ENCODE measurements at places on chromosomes 16 and 17. TPM values are rescaled to one million over a fixed set of nuclear protein-coding genes. Genes with fewer than 3 reads are reported as not detected.

DNA sequence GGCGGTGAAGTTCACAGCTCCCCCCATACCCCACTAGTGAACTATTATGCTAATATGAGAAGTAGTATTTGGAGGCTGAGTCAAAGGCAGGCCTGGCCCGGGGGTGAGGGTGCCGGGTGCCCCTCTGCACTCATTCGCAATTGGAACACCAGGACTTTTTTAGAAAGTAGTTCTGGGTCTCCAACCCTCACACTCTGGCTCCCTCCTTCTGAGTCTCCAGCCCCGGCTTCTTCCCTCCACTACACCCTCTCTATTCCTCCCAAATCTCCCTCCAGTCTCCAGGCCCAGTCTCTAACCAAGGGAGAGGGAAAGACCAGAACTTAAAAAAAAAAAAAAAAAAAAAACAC lies 11.3 kb upstream of the HOXB2 start:
- no peak for DNase-seq

- DNase-seq, result no peak
These were observed 13.7 kb upstream of the LDHD start for GRCh38 chr16:75130150-75130771.

DNA sequence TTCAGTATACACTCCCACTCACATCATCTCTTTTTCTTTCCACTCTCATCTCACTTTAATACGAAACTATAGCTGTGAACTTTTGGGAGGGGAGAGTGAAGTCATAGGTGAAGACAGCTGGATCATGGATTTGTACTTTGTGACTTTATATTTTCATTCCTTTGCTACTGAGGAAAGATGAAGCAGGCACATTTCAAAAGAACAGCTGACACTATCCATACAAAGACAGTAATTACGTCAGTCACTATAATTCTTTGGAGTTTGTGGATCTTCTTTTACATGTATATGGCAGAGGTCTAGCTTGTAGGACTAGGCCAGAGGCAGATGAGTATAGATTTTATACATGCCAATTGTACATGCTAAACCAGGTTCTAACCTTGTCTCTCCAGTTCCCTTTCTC lies 346.3 kb downstream of the BCAS3 start:
- no peak for DNase-seq

DNA sequence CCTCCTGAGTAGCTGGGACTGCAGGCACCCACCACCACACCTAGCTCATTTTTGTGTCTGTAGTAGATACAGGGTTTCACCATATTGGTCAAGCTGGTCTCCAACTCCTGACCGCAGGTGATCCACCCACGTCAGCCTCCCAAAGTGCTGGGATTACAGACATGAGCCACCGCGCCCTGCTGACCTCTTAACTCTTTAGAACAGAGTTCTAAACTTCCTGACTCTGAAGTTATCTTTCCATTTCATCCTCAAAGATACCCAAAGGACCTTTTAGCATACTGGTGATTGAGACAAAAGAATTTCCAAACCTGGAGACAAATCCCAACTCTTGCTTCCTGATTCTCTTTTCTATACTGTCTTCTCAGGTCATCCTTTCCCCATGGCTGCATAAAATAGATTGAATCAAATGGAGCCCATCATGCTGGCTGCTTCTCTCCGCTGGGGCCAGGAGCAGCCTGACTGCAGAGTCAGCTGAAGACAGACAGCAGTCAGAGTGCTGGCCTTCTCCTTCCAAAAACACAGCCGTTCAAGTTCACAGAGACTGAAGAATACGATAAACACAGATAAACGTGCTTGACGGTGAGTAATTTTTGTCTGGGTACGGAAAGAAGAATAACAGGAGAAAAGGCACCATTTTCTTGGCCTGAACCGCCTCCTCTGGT lies 76.5 kb upstream of the ATF7IP2 start:
- DNase-seq, result no peak

The CACNG1 gene
- total RNA-seq, result not detected

The CHST6 gene
- 0.11 TPM for total RNA-seq

All from CD8-positive, alpha-beta memory T cell (primary cell).